Skeletal muscle cell (primary cell): ENCODE measurements at places on chromosomes 13 and 19.

- no peak for DNase-seq
Observed at GRCh38 chr13:110232142-110232541, 74.8 kb downstream of the COL4A1 start.

DNA sequence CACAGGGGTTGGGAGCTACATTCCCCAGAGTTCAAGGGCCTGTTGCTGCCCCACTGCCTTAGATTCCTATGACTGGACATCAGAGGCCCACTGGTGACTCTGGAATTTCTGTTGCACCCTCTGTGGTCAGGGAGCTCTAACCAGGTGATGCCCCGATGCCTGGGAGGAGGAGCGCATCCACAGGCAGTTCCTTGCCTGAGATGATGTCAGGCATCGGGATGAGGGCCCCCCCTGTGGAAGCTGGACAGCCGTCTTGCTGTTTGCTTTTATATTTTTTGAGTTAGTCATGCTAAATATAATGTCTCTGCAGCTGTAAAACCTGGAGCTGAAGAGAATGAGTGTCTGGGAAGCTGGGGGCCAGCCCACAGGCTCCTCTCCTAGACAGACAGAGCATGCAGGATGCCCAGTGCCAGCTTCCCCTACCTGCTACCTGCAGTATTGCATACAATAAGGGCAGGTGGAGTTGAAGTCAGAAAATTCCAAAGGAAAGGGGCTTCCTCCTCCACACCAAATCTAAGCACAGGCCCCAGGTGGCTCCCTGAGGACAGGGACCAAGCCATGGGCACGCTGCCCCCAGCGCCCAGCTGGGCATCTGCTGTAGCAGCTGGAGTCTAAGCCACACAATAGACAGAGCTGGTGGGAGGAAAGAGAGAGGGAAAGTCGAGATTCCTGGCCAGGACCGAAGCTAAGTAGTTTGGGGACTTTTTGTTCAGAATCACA is 16.2 kb downstream of the COL4A2 start:
- no peak for DNase-seq

DNA sequence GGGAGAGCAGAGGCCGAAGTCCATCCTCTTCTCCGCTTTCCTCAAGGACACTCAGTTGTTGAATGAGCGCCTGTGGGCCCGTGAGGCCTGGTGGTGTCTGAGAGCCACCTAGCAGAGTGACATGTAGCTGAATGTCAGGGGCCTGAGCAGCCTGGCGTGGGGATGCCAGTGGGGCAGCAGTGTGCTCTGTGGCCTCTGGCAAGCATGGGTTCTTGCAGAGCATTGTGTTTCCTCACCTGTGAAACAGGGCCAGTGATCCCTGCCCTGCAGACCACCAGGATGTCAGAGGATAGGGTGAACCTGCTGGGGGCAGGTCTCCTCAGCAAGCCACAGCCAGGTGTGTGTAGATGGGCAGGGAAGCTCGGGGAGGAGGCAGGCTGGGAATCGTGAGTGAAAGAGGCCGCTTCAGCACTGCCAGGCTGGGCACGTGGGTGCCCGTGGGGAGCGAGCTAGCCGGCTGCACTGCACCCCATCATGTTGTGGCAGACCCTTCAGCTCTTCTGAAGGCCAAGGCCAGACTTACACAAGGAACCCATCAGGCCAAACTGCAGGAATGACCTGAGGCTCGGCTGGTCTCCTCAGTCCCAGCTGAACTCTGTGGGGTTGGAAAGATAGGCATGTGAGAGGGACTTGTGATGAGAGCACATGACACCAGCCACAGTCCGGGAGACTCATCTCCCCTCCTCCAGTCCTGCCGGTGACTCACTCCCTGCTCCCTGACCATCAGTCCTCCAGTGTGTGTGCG is 5.0 kb downstream of the PPP1R37 start:
- peak; percentile 84 for DNase-seq

- no peak for DNase-seq
Observed at GRCh38 chr13:108409730-108410129, 140.2 kb downstream of the TNFSF13B start.

- peak; percentile 82 for DNase-seq
Observed at GRCh38 chr13:45340422-45341033, 455 bp downstream of the TPT1 start.

DNA sequence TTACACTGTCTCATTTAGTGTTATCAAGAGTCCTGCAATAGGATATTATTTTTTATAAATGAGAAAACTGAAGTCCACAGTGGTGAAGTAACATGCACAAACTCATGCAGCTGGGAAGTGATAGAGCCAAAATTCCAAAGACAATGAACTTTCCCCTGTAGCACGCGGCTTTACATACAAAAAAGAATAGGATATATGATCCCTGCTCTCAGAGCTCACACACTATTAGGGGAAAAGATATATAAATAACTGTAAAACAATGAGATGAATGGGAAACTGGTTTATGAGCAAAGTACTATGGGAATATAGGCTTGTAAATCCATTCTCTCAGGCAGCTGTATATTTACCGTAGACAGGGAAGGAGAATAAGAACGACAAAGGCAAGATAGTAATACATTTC is 39.7 kb downstream of the THSD1 start:
- DNase-seq, result no peak

GRCh38 chr13:23547000-23547590 is 23.1 kb upstream of the TNFRSF19 start:
- no peak for DNase-seq

GRCh38 chr19:15507068-15508034 is 974 bp upstream of the CYP4F22 start:
- DNase-seq, result no peak

GRCh38 chr13:92103689-92104153 is 705.3 kb downstream of the GPC5 start:
- DNase-seq, result no peak

DNA sequence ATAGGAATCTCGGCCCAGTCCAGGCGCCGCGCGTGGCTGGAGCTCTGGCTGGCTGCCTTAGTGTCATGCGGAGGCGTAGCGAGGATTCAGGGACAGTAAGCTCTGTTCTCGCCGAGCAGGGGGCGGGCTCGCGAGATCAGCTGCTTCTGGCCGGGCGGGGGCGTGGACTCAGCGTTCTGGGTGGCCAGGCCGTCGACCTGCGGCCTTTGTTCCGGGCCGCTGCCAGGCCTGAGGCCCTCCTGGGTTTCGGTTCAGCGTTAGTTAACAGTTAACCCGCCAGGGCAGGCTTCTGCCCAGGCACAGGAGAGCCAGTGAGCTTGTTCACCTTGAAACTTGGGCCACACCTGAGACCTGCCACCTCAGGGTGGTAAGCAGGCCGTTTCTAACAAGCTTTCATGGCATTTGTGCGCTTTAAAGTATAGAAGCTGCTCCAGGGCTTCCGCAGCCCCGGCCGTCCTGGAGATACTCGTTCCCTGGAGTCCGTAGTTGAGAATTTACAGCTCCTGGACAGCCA is 332.2 kb upstream of the SGCG start:
- no peak for DNase-seq

GRCh38 chr13:102198418-102199311 is 203.2 kb downstream of the FGF14 start:
- DNase-seq, result peak; percentile 48

DNA sequence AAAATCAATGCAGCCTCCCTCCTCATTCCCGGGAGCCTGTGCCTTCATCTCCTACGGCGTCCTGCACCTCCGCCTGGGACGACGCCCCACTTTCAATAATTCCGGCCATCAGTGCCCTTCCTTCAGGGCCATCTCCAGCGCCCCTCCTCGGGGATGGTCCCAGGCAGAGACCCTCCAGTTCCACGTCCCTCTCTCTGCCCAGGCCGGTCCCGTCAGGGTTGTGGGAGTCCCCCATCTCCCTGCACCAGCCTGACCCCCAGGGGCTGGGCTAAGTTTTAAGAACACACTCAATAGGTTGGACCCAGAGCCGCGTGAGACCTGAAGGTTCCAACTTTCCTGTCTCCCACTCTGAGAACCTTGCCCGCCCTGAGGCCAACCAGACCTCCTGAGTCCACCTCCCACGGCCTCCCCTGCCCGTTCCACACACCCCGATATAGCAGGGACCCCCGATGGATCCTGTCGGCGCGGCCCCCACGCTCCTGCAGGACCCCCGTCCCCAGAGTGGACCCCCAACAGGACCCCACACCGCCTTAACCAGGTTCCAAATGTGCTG is 646 bp downstream of the TMEM161A start:
- no peak for DNase-seq

- no peak for DNase-seq
Observed at GRCh38 chr13:98141509-98142379, 1.1 kb upstream of the FARP1 start.

GRCh38 chr13:98921786-98922185 is 56.1 kb downstream of the DOCK9 start:
- DNase-seq, result no peak

- DNase-seq, result no peak
Observed at GRCh38 chr13:40082639-40083038, 427.2 kb downstream of the COG6 start.

GRCh38 chr13:90768116-90768515 is 579.4 kb upstream of the MIR17HG start:
- no peak for DNase-seq

DNA sequence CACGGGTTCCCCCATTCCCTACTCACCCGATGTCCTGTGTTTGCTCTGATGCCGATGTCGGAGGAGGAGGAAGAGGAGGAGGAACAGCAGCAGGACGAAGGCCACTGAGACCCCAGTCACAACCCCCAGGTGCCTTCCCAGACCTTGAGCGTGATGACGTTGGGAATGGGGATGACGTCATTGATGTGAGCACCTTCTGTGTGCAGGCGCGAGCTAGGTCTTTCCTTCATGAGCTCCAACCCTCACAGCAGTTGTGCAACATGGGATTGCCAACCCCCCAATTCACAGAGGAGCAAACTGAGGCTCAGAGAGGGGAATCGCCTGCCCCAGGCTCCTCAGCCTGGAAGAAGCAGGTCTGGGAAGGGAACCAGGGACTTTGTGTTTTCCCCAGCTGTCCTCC is 4.2 kb downstream of the LILRB5 start:
- no peak for DNase-seq

- DNase-seq, result no peak
Observed at GRCh38 chr13:74389056-74389455, 254.9 kb upstream of the KLF12 start.

DNA sequence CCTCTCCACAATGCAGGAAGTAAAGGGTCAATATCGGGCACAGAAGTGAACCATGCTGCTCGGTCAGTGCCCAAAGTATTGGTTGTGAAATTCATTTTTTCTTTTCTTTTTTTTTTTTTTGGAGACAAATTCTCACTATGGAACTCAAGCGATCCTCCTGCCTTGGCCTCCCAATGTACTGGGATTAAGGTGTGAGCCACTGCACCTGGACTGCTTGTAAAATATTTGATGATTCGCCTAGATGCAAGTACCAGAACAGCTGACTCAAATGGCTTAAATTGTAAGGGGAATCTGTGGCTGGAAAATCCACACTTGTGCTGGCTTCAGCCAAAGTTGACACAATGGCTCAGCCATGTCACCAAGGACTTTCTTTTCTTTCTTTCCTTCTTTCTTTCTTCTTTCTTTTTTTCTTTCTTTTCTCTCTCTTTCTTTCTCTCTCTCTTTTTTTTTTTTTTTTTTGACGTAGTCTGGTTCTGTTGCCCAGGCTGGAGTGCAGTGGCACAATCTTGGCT is 43.7 kb downstream of the NUMBL start:
- DNase-seq, result no peak

DNA sequence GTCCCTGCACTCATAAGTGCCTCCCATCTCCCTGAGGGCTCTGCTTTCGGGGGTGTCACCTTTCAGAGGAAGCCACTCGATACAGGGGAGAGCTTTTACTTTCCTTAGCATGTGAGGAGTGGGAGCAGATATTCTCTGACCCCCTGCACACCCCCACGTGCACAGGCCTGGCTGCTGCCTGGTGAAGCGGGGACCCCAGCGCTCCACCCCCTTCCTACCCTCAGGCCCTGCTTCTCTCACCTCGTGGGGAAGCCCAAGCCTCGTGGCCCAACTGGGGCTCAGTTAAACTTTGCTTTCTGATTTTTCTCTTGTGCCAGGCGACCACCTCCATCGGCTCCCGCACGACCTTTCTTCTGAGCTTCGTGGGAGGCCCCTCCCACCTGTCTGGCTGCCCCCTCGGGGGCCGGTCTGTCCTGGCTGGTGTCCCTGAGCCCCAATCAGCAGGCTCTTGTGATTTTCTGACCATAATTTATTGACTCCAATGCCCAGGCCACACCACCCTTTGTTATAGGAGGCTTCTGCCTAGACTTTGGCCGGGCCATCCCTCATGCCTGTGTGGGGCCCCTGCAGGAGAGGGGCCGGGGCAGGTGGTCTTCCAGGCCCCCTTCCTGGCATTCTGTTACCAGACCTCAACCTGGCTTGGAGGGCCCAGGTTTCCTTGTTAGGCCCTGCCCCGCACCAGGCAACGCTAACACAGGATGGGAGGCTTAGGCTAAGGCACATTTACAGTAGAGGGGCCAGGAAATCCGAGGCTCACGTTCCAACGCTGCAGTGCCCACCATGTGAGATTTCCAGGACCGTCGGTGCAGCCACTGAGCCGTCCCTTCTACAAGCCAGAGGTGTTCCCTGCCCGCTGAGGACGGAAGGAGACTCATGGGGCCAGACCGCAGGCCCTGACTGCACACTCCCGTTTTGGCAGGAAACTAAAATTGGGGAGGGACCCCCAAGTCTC is 3.7 kb downstream of the TMED1 start:
- no peak for DNase-seq

DNA sequence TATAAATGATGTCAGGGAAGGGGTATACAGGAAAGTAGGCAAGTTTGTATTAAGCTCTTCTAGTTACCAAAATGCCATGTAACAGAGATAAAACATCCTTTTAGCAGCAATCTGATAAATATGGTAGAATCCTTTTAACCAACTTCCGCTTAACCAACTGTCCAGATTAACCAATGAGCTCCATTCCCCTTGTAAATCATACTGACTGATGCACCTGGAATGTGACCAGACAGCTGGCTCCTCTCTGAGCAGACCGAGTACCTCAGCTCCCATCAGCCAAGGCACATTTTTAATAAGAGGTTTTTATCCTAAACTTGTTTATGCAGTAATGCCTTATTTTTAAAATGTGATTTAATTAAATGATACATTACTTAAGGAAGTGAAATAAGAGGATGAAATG is 66.4 kb downstream of the KLF12 start:
- DNase-seq, result no peak

- no peak for DNase-seq
Observed at GRCh38 chr13:40232311-40233040, 434.0 kb downstream of the FOXO1 start.

DNA sequence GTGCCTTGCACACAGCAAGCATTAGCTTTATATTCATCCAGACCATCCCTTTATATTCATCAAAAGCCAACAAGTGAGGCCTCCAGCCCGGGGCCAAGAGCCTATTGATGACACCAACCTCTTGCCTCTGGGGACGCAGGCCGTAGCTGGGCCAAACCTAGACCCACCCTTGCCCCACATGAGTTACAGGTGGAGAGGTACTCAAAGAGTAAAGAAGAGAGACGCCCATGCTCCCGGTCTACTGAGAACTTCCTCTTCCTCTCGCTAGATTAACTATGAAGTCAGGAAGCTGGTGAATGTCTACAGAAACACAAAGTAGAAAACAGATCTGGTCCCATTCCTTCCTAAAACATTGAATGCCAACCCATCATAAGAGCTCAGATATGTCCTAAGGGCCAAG is 3.8 kb upstream of the MLNR start:
- no peak for DNase-seq

GRCh38 chr13:44153496-44153895 is 220.1 kb upstream of the SERP2 start:
- DNase-seq, result no peak
